Upper lobe of left lung (tissue), 6 donors: ENCODE measurements at places on chromosomes 3 and 15. TPM values are rescaled to one million over a fixed set of nuclear protein-coding genes. Genes with fewer than 3 reads are reported as not detected.
A peak's percentile ranks its signal among the peaks of the same experiment; 100 is the strongest.

The FAM43A gene
- total RNA-seq, result 16.8 TPM

The RHOV gene
- total RNA-seq, result 0.77 TPM

The SNTN gene
- total RNA-seq, result 14.7 TPM

The SLCO2A1 gene
- total RNA-seq, result 100 TPM

The PRR23B gene
- total RNA-seq, result not detected

The FAM174B gene
- 64.8 TPM for total RNA-seq

The LTF gene
- total RNA-seq, result 3.3 TPM

DNA sequence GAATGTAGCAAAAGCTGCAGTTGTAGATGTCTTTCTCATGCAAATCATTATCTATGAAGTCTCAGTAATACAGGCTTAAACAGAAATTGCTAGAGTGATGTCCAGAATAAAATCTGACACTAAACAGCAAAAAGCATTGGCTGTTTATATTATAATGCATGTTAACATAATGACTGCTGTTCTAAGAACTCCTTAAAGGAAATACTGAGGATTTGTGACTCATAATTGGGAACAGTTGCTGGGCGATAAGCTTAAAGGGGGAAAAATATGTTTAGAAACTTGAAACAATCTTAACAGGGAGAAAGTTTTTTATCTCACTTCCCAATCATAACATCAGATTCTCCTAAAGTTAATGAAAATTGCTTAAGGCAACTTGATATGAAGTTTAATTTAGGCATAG lies 17.5 kb downstream of the TIPARP start:
- DNase-seq, result no peak
- no peak overlapping the region for H3K27ac ChIP-seq
- H3K4me3 ChIP-seq, result no peak overlapping the region

DNA sequence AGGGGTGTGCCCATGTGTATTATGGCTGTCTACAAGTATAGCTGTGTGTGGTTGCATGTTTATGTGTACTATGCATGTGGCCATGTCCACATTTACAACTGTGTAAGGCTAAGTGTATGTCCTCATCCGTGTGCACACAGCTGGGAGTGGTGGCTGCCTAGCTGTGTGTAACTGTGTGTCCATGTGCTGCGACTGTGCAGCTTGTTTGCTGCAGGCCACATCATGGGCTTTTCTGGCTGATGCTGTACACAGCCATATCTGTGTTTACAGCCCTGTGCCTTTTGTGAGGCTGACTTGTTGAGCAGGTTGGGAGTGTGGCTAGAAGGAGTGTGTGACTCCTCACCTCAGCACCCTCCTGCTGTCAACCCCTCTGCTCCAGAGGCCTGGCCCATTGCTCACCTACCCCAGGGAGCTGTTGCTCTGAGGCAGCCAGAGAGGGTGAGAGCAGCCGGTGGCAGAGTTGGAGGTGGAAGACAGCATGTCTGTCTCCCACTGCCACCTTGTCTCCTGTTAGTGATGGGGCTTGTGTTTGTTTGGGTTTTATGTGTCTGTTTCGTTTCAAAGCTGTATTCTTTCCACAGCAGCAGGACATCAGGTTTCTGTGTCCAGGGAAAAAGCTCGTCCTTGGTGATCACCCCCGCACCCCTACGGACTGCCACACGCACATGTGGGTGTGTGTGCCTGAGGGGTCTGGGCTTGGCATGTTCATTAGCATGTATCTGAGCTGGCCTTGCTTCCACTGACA lies 1.4 kb upstream of the GRM2 start:
- peaks cover 21% of the 10 kb centered on the region for H3K36me3 ChIP-seq
- no peaks in the 10 kb centered on the region for H3K27me3 ChIP-seq
- no peak for DNase-seq
- no peak overlapping the region for H3K27ac ChIP-seq
- H3K4me3 ChIP-seq, result no peak overlapping the region
- peaks cover 6% of the 10 kb centered on the region for H3K4me1 ChIP-seq

DNA sequence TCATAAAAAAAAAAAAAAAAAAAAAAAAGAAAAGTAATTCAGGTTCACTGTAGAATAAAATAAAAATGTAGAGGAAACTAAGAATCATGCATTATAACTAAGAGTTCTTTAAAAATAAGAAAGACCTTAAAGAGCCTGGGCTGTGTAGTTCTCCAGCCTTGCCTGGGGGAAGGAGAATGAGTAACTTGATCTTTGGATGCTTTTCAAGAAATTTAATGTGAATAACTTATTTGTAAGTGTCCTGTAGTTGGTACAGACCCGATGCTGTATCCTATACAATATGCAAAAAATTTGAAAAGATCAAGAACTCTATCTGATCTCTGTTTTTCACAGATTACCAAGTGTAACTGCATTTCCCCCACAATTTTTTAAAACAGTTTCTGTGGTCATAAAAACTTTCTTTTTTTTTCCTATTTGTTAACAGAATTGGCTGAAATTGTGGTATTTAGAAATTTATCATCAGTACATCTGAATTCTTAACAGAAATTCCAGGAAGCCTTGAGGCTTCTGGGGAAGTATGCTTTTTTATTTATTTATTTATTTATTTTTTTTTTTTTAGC lies 195.3 kb downstream of the THRB start:
- no peaks in the 10 kb centered on the region for H3K36me3 ChIP-seq
- no peaks in the 10 kb centered on the region for H3K4me1 ChIP-seq
- no peaks in the 10 kb centered on the region for H3K27me3 ChIP-seq

DNA sequence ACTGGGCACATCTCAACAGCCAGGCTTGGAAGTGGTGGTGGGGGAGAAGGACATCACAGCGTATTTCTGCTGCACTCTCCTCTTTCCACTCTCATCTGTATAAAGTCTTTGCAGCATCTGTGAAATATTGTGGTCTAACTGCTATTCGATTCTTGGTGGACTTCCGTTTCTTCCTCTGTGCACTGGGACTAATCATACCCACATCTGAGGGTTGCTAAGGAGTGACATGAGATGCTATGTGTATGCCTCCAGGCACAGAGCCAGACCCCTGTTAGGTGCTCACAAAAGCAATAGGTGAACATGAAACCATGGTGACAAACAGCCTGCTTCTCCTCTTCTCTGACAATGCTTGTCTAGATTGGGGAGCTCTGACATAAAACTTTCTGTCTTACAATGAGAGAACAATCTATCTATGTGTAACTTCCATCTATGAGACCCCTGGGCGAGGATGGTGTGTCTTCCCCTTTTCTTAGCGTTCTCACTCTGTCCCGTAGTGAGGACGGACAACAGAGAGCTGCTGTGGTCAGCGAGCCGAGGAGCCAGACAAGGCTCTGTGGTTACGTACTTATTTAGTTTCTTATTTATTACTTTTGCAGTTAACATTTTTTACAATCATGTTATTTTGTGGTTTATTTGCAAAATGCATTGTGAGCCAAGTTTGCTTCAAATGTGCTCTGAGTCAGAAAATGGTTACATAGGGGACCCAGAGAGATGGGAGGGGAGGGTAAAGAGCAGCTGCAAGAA lies 196.7 kb upstream of the TPRG1 start:
- H3K27ac ChIP-seq, result peak overlapping the region; percentile 7
- no peak overlapping the region for H3K4me3 ChIP-seq
- H3K27me3 ChIP-seq, result no peaks in the 10 kb centered on the region

GRCh38 chr3:183484431-183485075 lies 56.1 kb upstream of the MCF2L2 start:
- H3K4me3 ChIP-seq, result no peak overlapping the region
- H3K36me3 ChIP-seq, result no peaks in the 10 kb centered on the region
- H3K27ac ChIP-seq, result no peak overlapping the region
- peaks cover 21% of the 10 kb centered on the region for H3K4me1 ChIP-seq
- no peak for DNase-seq
- H3K27me3 ChIP-seq, result no peaks in the 10 kb centered on the region

- no peaks in the 10 kb centered on the region for H3K4me1 ChIP-seq
- H3K36me3 ChIP-seq, result no peaks in the 10 kb centered on the region
- no peak overlapping the region for H3K4me3 ChIP-seq
- H3K27me3 ChIP-seq, result no peaks in the 10 kb centered on the region
- no peak overlapping the region for H3K27ac ChIP-seq
Measured at GRCh38 chr3:16673530-16673929, 68.3 kb upstream of the DAZL start.

DNA sequence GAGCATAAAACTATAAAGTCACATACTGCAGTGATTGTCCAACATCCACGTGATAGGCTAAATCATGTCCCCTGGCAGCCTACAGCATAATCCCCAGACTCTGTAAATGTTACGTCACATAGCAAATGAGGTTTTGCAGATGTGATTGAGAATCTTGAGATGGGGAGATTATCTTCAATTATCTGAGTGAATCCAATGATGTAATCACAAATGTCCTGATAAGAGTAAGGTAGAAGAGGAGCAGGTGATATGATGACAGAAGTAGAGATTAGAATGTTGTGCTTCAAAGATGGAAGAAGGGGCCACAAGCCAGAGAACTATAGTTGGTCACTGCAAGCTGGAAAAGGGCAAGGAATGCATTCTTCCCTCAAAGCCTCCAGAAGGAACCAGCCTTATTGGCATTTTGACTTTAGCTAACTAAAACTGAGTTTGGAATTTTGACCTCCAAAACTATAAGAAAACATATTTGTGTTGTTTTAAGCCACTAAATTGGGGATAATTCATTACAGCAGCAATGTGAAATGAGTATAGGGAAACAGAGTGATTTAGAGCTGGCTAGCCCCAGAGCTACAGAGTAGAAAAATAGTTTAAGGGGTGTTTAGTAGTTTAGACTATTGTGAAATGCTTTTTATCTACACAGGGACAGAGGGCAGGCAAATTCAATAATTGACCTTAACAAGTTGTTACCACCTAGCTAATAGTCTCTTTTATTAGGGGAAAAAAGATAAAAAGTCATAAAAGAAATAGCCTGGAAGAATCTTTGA lies 15.2 kb downstream of the SLC2A2 start:
- no peaks in the 10 kb centered on the region for H3K36me3 ChIP-seq
- H3K27ac ChIP-seq, result no peak overlapping the region
- H3K4me1 ChIP-seq, result no peaks in the 10 kb centered on the region
- no peak for DNase-seq

GRCh38 chr15:84684092-84684491 lies 26.1 kb upstream of the NMB start:
- H3K27me3 ChIP-seq, result no peaks in the 10 kb centered on the region
- DNase-seq, result no peak
- H3K4me1 ChIP-seq, result peaks cover 6% of the 10 kb centered on the region
- H3K36me3 ChIP-seq, result peaks cover 20% of the 10 kb centered on the region
- no peak overlapping the region for H3K4me3 ChIP-seq
- H3K27ac ChIP-seq, result no peak overlapping the region

DNA sequence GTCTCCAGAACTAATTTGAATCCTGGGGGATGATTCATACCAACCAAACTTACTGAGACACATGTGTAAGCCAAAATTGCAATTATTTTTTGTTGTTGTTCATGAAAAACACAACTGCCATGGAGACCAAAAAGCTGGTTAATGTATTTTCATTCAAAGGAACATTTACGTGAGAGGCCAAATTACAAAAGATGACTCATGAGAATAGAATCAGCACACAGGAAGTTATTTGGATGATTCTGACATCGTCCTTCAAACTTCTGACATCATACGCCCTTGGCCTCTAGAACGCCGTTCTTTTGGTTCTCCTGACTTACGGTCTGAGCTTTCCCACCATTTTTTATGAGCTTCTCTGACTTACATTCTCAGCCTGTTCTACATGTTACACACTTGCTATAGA lies 3.0 kb upstream of the ZNF280D start:
- no peaks in the 10 kb centered on the region for H3K27me3 ChIP-seq
- H3K4me3 ChIP-seq, result no peak overlapping the region
- no peaks in the 10 kb centered on the region for H3K36me3 ChIP-seq
- H3K27ac ChIP-seq, result peak overlapping the region; percentile 38
- H3K4me1 ChIP-seq, result peaks cover 19% of the 10 kb centered on the region

DNA sequence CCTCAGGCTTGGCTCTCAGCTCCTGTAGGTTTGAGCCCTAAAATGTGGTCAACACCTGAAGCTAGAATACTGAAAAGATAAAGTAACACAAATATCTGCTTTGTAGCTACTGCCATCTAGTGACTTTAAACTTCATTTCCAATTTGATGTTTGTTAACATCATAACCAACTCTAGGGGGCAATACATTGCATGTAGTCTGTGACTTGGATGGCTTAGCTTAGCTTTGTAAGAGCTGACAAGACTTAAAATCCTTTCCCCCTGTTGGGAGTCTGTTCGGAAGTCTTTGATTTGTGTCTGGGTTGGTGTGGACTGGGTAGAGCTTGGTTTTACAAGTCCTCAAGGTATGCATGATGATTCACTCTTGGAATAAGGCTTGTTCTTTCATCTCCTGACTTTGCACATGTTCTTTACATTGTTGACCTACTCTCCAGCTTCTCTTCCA lies 51.7 kb downstream of the SCN11A start:
- H3K4me1 ChIP-seq, result no peaks in the 10 kb centered on the region
- H3K4me3 ChIP-seq, result no peak overlapping the region
- DNase-seq, result no peak
- H3K36me3 ChIP-seq, result no peaks in the 10 kb centered on the region

GRCh38 chr3:177482048-177482691 lies 284.9 kb upstream of the TBL1XR1 start:
- no peak for DNase-seq
- no peak overlapping the region for H3K4me3 ChIP-seq
- no peaks in the 10 kb centered on the region for H3K36me3 ChIP-seq
- H3K27me3 ChIP-seq, result no peaks in the 10 kb centered on the region
- no peak overlapping the region for H3K27ac ChIP-seq
- peaks cover 12% of the 10 kb centered on the region for H3K4me1 ChIP-seq

DNA sequence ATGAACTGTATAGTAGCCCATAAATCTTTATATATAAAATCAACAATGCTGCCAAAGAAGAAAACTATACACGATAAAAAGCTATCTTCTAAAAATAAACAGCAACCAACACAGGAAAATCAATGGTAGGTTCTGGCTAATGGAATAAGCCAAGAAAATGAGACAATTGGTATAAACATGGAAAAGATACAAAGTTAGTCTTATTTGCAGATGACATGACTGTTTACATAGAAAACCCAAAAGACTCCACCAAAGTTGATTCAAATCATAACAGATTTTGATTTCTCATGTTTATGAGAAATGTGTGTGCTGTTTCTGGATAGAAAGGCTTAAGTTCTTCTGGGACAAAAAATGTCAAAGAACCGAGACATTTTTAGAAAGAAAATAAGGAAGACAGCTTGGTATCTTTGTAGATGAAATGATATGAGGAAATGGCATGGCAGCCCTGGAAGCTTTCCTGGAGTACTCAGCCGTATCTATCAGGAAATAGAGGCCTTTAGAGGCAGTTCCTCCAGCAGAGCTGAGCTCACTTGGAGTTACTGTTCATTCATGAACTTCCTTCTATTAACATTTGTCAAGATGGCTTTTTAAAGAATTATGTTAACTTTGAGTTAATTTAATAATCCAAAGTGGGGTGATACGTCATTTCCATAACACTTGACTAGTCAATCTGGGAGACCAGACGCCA lies 36.7 kb upstream of the VILL start:
- H3K4me3 ChIP-seq, result no peak overlapping the region
- H3K4me1 ChIP-seq, result peaks cover 55% of the 10 kb centered on the region
- peak overlapping the region; percentile 9 for H3K27ac ChIP-seq
- H3K36me3 ChIP-seq, result peaks cover 6% of the 10 kb centered on the region
- H3K27me3 ChIP-seq, result no peaks in the 10 kb centered on the region
- DNase-seq, result no peak
